ENCODE measurements at places on chromosomes 6 and 20. TPM values are rescaled to one million over a fixed set of nuclear protein-coding genes. Genes with fewer than 3 reads are reported as not detected.

- no peak for DNase-seq
- no peaks in the 10 kb centered on the region for H3K36me3 ChIP-seq
- no peaks in the 10 kb centered on the region for H3K27me3 ChIP-seq
- H3K27ac ChIP-seq: no peak overlapping the region
- H3K4me3 ChIP-seq: no peak overlapping the region
- H3K4me1 ChIP-seq: peaks cover 7% of the 10 kb centered on the region
Observed at GRCh38 chr6:113595911-113596376, 261.2 kb upstream of the MARCKS start.

GRCh38 chr6:123352279-123352678 lies 284.5 kb downstream of the TRDN start:
- H3K36me3 ChIP-seq: no peaks in the 10 kb centered on the region
- H3K4me1 ChIP-seq: no peaks in the 10 kb centered on the region
- no peak overlapping the region for H3K4me3 ChIP-seq
- no peak overlapping the region for H3K27ac ChIP-seq
- no peak for DNase-seq
- no peaks in the 10 kb centered on the region for H3K27me3 ChIP-seq

DNA sequence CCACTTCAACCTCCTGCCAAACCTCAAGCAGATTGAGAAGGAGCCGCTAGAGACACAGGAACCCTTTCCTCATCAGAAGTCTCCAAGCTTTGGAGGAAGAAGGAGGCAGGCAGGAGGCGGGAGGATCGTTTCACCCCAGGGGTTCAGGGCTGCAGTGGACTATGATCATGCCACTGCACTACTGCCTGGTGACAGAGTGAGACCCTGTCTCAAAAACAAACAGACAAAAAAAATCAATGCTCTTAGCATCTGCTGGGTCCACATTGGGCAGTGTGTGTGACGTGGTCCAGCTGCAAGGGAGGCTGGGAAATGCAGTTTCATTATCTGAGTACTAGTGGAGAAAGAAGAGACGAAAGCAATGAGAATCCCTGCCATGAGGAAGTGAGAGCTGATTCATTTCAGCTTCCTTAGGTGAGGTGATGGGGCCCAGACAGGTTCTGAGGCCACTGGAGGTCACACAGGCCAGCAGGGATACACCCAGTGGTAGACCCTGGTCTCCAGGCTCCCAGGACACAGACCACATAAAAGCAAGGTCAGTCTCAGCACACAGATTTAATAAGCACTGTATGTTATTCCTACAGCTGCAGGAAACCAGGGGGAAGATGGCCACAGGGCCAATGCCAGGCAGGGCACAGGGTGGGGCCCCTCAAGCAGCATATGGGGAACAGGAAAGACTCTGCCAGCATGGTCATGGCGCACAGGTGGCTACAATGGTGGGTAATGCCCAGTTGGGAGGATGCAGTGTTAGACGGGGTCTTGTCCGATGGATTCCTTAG lies 4.3 kb downstream of the GFRA4 start:
- no peaks in the 10 kb centered on the region for H3K36me3 ChIP-seq
- no peak overlapping the region for H3K4me3 ChIP-seq
- no peaks in the 10 kb centered on the region for H3K27me3 ChIP-seq

GRCh38 chr6:43013097-43013842 lies 476 bp downstream of the MEA1 start:
- peaks cover 39% of the 10 kb centered on the region for H3K4me1 ChIP-seq
- peak overlapping the region; percentile 69 for H3K27ac ChIP-seq
- peak overlapping the region; percentile 73 for H3K4me3 ChIP-seq
- peaks cover 22% of the 10 kb centered on the region for H3K36me3 ChIP-seq
- no peaks in the 10 kb centered on the region for H3K27me3 ChIP-seq

Gene PTCRA
- total RNA-seq: not detected

GRCh38 chr20:14069796-14070195 lies 74.5 kb downstream of the MACROD2 start:
- H3K27ac ChIP-seq: no peak overlapping the region
- no peaks in the 10 kb centered on the region for H3K36me3 ChIP-seq
- no peak for DNase-seq

DNA sequence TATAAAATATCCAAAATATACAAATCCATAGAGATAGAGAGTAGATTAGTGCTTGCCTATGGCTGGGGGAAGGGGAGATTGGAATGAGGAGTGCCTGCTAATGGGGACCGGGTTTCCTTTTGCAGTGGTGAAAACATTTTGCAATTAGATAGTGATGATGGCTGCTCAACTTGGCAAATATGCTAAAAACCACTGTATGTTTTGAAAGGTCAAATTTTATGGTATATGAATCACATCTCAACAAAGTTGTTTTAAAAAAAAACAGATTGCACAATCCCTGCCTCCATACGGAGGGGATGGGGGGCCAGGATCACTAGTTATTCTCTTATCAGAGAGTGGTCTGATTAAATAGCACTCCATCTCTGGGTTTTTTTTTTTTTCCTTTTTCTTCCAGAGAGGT lies 76.9 kb upstream of the RIPOR2 start:
- H3K36me3 ChIP-seq: no peaks in the 10 kb centered on the region
- DNase-seq: no peak
- H3K27ac ChIP-seq: no peak overlapping the region
- peaks cover under 1% of the 10 kb centered on the region for H3K4me1 ChIP-seq
- no peaks in the 10 kb centered on the region for H3K27me3 ChIP-seq

DNA sequence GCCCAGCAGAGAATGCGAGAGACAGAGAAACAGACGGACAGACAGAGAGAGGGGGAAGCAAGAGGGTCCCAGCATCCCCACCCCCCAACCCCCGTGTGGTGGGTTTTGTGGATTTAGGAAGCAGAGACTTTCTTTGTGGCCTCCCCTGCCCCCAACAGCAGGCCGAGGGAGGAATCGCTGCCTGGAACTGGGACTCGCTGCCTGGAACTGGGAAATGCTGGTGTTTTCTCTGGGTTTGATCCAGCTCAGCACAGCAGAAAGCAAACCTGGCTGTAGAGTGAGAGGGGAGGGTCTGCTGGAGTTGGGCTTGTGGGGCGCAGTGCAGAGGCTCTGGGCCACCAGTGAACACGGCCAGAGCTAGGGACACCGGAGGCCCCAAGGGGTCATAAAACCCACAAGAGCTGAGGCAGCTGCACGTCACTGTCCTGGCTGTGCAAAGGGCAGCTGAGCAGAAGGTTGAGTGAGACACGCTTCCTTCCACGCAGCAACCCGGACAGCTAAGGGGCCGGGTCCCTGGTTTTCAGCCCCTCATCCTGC lies 181.8 kb downstream of the TAF4 start:
- no peaks in the 10 kb centered on the region for H3K4me1 ChIP-seq
- H3K36me3 ChIP-seq: no peaks in the 10 kb centered on the region
- no peak overlapping the region for H3K4me3 ChIP-seq
- H3K27me3 ChIP-seq: no peaks in the 10 kb centered on the region
- no peak overlapping the region for H3K27ac ChIP-seq
- DNase-seq: no peak

Measured in thyroid gland (tissue), 4 donors.